ENCODE measurements at places on chromosomes 2 and 18.

DNA sequence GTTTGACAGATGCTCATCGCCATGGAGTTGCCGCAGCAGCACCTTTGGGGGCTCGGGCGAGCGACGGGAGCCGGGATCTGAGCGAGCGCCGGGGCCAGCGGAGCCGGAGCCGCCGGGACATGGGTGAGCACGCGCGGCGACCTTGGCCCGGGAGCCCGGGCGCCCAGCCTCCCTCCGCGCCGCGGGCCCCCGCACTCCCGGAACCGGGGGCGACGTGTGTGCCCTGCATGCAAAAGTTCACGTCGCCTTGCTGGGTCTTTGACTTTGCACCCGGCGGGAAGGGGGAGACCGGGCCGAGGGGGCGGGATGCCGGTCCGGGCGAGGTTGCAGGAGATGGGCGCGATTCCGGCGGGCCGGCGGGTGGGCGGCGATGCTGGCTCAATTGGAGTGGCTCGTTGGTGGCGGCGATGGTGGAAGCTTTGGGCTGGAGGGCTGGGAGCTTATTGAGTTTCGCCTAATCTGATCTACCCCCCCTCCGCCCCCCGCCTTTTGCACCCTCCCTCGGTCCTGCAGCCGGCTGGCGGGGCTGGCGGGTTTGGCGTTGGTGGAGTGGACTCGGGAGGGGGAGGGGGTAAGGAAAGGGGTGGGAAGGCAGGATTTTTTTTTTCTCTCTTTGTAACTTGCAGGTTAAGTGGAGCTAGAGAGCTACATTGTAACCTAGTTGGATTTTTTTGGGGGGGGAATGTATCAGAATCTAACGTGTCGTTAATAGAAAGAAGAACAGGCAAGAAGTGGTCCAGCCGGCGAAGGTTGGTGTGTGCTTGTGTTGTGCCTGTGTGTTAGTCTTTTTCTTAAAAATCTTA is at the start of gene SETBP1:
SETBP1 (plus strand) TSS at position 616 of the 803 bp plus-strand sequence. CDS start 20,459 bp downstream, outside the sequence.
- DNase-seq = peak; percentile 73

GRCh38 chr2:80169811-80170594 is 134.5 kb downstream of the LRRTM1 start:
- no peak for DNase-seq

DNA sequence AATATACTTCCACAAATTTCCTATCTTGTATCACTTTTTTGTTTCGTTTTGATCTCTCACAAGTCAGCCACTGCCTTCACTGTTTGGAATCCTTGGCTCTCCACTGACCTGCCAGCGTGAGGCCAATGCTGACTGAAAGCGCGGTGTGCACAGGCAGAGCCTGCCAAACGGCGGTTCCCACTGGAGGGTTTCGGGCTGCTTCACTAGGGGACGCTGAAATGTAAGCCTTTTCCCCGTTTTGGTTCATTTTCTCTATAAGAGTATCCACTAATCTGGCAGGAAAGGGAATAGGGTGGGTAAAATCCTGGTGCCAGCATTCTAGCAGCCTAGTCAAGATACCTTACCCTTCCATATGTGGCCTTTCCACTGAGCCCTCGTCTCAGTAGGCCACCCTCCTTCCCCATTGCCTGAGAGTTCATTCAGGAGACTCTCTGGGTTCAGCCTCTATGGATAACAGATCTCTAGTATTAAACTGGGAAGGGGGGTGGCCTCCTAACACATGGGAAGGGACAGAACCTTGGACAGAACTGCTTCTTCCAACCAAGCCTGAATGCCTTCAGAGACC is 91.5 kb downstream of the DYM start:
- no peak for DNase-seq

DNA sequence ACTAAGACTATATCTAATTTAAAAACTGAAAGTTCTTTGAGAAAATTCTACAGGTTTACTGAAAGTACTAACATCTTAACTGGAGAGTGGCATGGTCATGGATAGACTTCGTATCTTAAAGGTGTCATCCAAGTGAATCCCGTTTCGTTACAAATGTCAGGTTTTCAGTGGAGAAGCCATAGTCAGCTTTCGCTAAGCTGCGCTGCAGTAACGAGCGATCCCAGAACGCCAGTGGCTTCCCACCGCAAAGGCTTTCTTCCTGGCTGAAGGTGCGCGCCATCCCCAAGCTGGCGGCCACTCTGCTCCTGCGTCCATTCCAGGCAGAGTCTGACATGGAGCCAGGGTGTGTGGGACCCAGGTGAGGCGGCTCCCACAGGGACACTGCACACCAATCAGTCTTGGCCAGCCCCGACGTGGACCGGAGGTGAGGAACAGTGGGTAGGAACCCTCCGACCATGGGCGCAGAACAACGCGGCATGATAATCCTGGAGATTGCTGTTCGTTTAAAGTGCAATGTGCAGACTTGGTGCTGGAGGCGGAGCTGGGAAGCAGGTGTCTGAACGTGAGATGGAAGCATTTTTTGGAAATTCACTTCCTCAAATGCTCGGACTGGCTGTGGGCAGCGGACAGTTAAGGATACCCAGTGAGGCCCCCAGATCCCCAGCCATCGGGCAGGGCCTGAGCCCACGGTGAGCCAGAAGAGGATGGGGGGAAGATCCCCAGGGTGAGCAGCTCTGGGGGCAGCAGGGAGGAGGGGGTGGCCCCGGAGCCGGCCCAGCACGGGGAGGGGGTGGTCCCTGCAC is 27.8 kb upstream of the KCNG2 start:
- no peak for DNase-seq

GRCh38 chr2:152577579-152577978 is 139.7 kb downstream of the PRPF40A start:
- no peak for DNase-seq

GRCh38 chr2:215571689-215572088 is 135.8 kb upstream of the FN1 start:
- no peak for DNase-seq

DNA sequence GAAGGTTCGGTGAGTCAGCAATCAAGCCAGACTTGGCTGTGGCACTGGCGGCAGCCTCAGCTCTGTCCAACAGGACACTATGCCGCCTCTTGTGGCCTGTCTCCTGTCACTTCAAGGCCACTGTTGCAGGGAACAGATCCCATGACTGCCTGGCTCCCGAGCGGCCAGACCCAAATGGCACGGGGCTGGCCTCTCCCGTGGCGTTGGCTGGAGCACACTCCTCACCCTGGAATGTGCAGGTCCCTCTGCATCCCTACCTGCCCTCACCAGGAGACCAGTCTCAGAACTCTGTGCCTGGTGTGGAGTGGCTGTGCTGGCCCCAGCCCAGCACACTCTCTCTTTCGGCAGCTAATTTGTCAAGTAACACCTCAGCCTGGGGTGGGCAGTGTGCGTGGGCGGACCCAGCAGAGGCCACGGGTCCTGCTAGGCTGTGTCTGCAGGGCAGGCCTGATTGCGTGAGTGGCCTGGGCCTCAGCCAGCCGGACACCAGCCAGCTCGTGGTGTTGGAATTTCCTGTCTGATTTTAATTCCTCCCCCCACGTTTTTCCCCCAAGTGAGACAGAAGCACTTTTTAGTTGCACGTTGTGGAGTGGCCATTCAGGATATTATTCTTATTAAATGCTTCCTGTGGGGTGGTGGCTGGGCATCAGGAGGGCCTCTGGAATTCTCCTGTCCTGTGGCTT is 179.3 kb downstream of the GLI2 start:
- no peak for DNase-seq

DNA sequence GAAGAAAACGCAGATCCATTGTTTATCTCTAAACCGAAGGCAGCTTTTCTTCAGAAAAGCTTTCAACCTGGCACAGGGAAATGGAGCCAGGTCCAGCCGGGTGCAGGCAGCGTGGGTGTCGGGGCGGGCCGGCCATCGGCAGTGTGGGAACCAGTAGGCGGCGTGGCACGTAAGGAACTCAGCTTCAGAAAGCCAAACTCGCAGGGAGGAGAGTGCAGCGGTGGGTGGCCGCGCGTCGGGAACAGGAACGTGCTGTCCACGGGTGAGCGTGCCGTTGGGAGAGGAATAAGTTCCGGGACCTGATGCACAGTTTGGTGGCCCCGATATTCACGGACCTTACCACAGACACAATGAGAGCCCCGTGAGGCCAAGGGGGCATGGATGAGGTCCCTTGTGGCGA is 270.4 kb downstream of the TWIST2 start:
- no peak for DNase-seq

DNA sequence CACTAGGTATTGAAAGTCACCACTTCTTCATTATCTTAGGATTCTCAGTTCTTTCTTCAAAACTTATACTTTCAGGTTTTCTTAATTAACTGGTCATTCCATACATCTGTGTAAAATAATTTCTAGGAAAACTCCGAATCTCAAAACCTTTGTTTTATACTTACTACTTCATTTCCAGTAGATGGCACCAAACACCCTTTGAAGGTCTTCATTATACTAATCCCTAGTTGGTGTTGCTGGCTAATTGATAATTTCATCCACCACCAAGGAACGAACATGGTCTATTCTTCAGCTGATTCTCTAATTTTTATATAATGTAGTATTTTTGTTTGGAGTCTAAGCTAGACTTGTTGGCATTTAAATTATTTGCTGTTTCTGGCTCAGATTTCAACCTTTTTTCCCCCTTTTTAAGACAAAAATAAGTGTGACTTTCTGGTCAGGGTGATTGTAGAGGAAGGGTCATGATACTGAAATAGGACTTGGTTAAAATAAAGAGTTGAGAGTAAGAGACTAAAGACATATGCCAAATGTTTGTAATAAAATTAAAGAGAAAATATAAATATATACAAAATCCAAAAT is 2.8 kb upstream of the MXD1 start:
- DNase-seq = no peak

GRCh38 chr18:32152705-32153448 is 37.0 kb upstream of the MEP1B start:
- no peak for DNase-seq

- peak; percentile 77 for DNase-seq
Observed at GRCh38 chr2:1306014-1306686, 107.1 kb upstream of the TPO start.

DNA sequence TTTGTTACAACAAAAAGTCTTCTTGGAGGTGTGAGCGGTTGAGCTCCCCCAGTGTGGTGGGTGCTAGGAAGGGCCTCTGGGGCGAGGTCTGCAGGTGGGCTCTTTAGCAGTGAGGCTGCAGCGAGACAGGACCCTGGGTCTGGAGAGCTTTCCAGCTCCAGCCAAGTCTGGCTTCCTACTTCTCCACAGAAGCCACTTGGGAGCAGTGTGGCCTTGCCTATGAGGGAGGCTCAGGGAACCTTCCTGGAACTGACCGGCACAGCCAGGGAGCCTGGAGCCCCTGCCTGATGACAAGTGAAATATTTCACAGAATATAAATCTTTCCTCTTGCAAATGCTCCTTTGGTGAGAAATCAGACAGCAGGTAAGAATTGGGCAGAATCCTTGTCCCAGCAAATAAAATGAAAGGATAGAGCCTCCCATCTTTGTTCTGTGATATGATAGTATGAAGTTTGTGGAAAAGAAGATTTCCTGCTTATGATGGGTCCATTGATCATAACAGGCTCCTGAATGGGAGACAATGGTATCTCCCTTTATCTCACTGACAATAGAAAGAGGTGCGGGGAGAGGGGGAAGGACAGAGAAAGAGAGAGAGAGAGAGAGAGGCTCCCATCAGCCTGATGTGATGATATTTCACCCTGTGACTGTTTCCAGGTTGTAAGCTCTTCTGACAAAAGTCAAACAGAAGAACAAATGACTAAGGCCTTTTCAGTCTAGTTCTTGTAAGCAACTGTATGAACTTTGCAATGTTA is 289.8 kb upstream of the SPRED2 start:
- DNase-seq = peak; percentile 1

GRCh38 chr2:24269265-24269664 is 91.1 kb downstream of the ITSN2 start:
- no peak for DNase-seq

GRCh38 chr2:235719146-235719942 is 225.5 kb downstream of the AGAP1 start:
- no peak for DNase-seq

GRCh38 chr2:160408959-160409291 is 84.7 kb downstream of the RBMS1 start:
- DNase-seq = no peak

GRCh38 chr2:18498531-18498930 is 61.9 kb downstream of the RDH14 start:
- DNase-seq = no peak

GRCh38 chr18:32868406-32868805 is 95.6 kb upstream of the KLHL14 start:
- DNase-seq = no peak

DNA sequence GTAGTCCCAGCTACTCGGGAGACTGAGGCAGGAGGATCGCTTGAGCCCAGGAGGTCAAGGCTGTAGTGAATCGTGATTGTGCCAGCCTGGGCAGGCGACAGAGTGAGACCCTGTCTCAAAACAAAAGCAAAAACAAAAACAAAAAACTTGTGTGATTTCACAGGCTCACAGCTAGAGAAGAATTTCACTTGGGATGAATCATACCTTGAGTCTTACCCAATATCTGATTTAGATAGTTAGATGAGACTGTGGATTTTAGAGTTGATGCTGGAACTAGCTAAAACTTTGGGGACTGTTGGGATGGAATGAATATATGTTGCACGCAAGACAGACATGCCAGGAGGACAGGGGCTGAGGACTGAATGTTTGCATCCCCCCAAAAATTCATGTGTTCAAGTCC is 4.4 kb downstream of the ANKRD29 start:
- no peak for DNase-seq

DNA sequence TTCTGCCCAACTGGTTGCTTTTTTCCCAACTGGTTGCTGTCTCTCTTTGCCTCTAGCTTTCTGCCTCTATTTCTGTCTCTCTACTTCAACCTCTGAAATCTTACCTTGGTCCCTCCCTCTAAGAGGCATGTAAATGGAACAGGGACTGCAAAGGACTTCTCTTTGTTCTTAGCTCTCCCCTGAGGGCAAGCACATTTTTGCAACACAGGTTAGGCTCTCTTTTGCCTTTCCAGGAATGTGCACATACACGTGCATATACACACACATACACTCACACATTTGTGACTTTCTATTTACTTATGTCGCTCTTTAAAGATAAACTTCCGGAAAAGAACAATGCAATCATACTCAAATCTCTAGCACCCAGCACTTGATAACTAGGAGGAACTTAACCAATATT is 262.6 kb upstream of the DDX18 start:
- no peak for DNase-seq

- DNase-seq = no peak
Observed at GRCh38 chr2:219041252-219041651, at the start of gene CFAP65. Gene CFAP65 (minus strand): TSS chr2:219041516. CDS start chr2:219039048, 2,468 bp downstream.

GRCh38 chr2:12890481-12890991 is 173.8 kb downstream of the TRIB2 start:
- peak; percentile 50 for DNase-seq

- DNase-seq = no peak
Observed at GRCh38 chr2:126839796-126840195, 58.9 kb upstream of the TEX51 start.

GRCh38 chr2:12043131-12043530 is 296.7 kb downstream of the LPIN1 start:
- no peak for DNase-seq

DNA sequence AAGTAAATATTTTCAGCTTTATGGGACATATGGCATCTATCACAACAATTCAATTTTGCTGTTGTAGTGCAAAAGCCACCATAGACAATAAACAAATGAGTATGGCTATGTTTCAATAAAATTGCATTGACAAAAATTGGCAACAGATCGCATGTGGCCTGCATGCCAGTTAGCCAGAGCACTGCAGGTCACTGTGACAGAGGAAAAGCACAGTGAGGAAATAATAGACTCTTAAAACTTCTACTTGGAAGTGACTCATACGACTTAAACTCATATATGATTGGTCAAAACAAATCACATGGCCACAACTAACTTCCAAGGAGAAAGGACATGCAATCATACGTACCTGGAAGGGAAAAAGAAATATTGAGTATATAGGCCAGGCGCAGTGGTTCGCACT is 44.4 kb downstream of the EXOC6B start:
- DNase-seq = no peak

Measured in NCI-H524 treated with DMSO at 0.1 percent for 48 hours (cell line).